T-cell (primary cell): ENCODE measurements at places on chromosomes 3 and 15. TPM values are rescaled to one million over a fixed set of nuclear protein-coding genes. Genes with fewer than 3 reads are reported as not detected.

The ROBO2 gene
- total RNA-seq: not detected

The ANKRD63 gene
- total RNA-seq: not detected

The ADAMTS9 gene
- not detected for total RNA-seq

The CD80 gene
- 1.5 TPM for total RNA-seq

The SKIL gene
- 97.7 TPM for total RNA-seq

The CYP8B1 gene
- total RNA-seq: not detected

The OXTR gene
- 0.10 TPM for total RNA-seq

The OSBPL10 gene
- total RNA-seq: 10.4 TPM

The PLSCR2 gene
- not detected for total RNA-seq

The LMOD3 gene
- total RNA-seq: not detected

The PLCH1 gene
- 0.12 TPM for total RNA-seq

The ACKR2 gene
- total RNA-seq: not detected

The TTLL13 gene
- 0.47 TPM for total RNA-seq

The NCEH1 gene
- total RNA-seq: 3.8 TPM

The GOLGA8T gene
- total RNA-seq: 0.60 TPM

The TIMP4 gene
- total RNA-seq: not detected

The TARS3 gene
- 26.8 TPM for total RNA-seq

The MESP2 gene
- not detected for total RNA-seq

The MUC4 gene
- 0.07 TPM for total RNA-seq

The SPINK8 gene
- not detected for total RNA-seq

The PP2D1 gene
- not detected for total RNA-seq

The GABRR3 gene
- total RNA-seq: not detected

The PLA2G4E gene
- not detected for total RNA-seq

The ROPN1 gene
- total RNA-seq: not detected

The CPN2 gene
- total RNA-seq: not detected

The COPS2 gene
- total RNA-seq: 41.5 TPM

The TMEM266 gene
- not detected for total RNA-seq

The CACNA2D3 gene
- total RNA-seq: not detected
